ENCODE measurements at places on chromosomes 11 and 22.

GRCh38 chr11:27820249-27820648 lies 120.0 kb upstream of the BDNF start:
- no peak for DNase-seq

GRCh38 chr11:2325719-2326118 lies 23.9 kb downstream of the TSPAN32 start:
- no peak for DNase-seq

- no peak for DNase-seq
Measured at GRCh38 chr11:86524620-86525352, 147.6 kb downstream of the ME3 start.

DNA sequence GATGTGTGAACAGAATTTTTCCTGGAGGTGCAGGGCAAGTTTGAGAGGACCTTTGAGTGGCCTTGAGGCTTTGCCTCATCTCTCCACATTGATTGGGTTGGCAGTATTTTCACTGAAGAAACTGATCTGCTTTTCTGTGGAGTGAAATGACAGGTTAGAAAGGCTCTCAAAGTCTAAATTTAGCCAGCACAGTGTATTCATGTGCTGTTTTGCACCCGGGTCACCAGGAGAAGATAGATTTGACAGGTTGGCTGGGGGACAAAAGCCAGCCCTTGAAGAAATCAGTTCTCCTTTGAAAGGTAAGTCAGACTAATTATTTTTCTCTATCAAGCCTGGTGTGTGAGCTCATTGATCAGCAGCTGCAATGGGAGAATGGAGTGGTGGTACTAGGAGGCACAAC lies 152.9 kb downstream of the DBX1 start:
- DNase-seq, result no peak

GRCh38 chr11:64582885-64583284 lies 8.1 kb upstream of the SLC22A12 start:
- DNase-seq, result no peak

DNA sequence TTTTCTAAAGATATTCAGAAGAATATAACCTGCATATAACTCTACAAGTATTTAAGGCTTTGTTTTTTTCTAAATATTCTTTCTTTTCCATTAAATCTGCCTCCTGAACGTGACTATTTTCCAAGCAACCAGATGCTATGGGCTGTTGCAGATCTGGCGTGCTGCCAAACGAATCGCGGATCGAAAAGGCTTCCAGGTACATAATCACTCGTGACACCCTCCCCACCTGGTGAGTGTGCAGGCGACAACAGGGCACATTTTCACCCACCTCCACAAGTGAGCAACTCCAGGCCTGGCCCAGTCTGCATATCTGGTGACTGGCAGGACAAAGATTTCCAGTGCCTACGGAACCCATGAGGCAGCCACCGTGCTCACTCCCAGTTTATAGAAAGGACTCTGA lies 660.1 kb downstream of the OPCML start:
- DNase-seq, result no peak

DNA sequence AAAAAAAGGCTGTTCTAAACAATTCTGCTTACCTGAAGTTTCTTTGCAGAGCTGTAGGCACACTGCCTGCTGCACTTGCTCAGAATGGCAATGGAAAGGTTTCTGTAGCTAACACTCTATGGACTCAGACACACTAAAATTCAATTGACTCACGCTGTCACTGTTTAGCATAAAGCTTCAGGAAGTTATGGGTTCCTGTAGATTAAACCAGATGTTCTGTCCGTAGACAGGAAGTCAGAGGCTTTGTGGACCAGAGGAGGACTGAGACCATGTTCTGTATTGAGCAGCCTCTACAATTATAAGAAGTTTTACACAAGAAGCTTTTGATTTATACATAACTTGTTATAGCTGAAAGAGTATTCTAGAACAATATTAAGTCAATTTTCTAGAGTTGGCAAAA lies 70.4 kb downstream of the GLYATL1 start:
- DNase-seq, result no peak

DNA sequence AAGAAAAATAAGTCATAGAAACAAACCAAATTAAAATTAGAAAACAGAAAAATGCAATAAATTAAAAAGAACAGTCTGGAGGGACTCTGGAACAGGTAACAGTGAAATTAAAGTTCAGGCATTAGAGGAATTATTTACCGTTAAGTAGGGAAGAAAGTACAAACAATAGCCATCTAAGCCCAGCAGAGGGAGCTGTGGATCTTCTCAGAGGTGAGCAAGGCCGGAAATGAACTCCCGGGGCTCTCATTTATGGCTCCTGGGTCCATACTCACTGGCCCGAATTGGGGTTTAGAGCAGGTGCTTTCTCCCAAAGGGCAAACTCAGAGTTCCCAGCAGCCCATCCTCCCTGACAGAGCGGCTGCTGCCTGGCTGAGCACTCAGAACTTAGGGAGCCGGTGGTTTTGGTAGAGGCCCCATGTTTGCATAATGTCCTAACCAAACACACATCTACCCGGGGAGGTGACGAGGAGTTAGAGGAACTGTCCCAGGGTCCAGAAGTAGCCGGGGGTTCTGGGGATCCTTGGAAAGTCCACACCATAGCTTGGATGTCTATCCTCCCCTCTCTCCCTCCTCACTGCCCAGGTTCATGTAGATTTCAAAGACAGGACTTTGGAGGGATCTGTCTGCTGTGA lies 87.8 kb upstream of the VPREB1 start:
- peak; percentile 29 for DNase-seq

DNA sequence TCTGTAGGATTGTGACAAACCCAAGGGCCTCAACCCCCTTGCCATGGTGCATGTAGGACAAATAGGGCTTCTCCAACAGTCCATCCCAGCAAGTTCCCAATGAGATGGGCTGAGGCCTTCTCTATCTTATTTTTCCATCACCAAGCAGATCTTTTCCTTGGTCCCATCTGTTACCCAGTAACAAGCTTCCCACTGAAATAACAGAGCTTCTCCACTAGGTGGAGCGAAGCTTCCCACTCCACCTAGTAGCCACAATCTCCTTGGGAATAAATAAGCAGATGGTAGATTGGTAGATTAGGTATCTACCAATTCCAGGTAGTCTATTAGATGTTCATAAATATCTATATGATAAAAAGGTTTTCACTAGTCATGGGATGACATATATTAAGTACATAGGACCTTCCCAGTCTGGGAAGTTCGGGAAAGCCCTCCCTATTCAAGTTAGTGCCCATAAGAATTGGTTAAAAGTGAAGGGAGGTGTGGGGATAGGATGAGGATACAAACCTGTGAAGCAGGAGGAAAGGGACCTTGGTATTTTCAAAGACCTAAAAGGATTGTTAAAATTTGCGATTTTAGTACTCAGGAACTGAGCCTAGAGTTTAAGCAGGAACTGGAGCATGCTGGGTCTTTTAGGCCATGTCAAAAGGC lies 5.9 kb upstream of the OR52L1 start:
- no peak for DNase-seq

- DNase-seq, result no peak
Measured at GRCh38 chr22:23743303-23743705, 7.6 kb downstream of the ZNF70 start.

DNA sequence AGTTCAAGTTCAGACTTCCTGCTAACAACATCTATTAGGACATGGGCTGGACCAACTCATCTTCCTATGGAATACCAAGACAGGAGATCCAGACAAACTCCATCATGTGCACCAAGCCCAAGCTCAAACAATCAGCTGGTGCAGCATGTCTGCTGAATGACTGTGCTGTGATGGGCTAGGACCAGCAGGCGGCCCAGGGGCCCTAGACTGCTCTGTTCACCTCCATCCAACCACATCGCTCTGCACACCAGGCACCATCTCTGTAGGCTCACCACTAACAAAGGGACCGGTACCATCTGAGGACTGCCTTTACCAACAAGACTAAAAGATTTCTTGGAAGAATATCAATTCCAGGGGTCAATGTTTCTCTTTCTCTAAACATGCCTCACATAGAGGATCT lies 10.3 kb downstream of the BRD1 start:
- no peak for DNase-seq

DNA sequence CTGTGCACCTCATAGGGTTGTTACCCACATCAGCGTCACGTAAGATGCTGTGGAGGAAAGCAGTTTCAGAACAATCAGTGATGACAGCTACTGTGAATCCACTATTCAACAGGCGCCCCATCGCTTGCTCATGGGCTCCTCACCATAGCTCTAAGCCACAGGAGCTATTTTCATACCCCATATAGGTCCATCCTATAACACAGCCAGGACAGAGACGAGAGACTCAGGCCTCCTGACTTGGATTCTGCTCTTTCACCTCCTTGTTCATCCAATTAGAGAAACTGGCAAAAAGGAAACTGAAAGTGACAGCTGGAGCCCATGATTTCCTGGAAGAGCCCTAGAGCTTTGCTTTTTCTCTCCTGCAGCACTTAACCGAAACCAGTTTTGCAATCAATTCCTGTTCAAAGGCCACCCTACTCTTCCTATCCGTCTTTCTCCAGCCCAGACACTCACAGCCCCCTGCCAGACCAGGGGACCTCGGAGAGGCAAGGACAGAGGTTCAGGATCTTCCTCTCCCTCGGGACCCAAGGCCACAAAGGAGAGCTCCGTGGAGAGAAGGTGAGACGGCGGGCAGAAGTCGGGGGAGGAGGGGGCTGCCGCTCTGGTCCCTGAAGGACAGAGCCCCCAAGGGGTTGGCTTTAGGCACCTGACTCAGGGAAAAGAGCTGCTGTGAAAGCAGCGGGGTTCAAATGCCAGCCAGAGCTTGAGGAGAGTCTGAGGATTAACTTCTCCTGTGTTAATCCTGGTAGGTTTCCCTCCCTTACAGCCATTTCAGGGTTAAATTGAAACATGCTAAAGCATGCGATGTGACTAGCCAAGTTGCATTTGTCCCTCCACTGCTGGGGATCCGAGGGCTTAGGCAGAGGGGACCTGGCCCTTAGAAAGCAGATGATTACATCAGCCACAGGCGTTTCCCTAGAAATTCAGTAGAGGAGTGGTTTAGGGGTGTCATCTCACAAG lies at the start of gene APOL6:
Gene APOL6, plus strand, starts transcription at position 381 of the 960 bp plus-strand sequence. CDS start 7,980 bp downstream, outside the sequence.
- no peak for DNase-seq

DNA sequence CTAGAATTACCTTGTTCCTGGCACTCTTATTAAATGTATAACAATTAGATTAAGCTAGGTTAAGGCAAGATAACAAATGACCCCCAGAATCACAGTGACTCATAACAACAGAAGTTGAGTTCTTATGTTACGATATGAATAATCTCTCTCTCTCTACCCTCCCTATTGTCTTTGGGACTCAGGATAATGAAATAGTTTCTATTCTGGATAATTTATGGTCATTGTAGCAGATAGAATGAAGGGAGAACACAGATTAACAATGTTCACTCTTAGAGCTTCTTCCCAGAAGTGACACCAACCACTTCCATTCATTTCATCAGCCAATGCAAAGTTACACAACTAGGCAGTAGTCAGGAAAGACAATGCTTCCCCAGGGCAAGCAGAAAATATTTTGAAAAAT lies 334.5 kb downstream of the C11orf87 start:
- DNase-seq, result no peak

GRCh38 chr11:16081382-16082094 lies 274.8 kb downstream of the SOX6 start:
- DNase-seq, result no peak

GRCh38 chr11:12070446-12071267 lies 39.7 kb upstream of the MICAL2 start:
- no peak for DNase-seq

GRCh38 chr22:21641417-21641788 lies 699 bp upstream of the SDF2L1 start:
- DNase-seq, result no peak

DNA sequence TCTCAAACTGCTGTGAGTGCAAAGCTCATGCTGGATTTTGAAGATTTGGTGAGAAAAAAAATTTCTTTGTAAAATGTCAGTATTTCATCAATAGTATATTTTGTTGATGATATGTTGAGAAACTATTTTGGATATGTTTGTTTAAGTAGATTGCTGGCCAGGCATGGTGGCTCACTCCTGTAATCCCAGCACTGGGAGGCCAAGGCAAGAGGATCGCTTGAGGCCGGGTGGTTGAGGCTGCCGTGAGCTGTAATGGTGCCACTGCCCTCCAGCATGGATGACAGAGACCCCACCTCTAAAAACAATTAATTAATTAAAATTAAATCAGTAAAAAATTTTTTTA lies 6.9 kb upstream of the IFITM3 start:
- no peak for DNase-seq

GRCh38 chr11:116384876-116385275 lies 387.9 kb downstream of the BUD13 start:
- DNase-seq, result no peak

GRCh38 chr11:87597725-87598124 lies 560.0 kb downstream of the TMEM135 start:
- no peak for DNase-seq

DNA sequence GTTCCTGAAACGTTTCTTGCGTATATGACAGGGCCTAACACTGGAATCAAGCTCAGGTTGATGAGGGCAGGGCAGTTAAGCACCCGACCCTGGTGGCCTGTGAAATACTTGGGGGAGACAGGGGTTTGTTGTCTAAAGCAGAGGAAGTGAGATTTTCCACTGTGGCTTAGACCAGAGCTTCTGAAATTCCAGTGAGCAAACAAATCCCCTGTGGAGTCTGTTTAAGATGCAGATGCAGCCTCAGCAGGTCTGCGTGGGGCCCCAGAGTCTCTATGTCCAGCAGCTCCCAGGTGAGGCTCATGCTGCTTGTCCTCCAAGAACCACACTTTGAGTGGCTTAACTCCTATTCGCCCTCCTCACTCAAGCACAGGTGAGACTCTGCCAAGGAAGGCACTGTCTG lies 39.1 kb upstream of the PRAME start:
- DNase-seq, result no peak

GRCh38 chr11:72578991-72579815 lies 95.0 kb downstream of the PDE2A start:
- DNase-seq, result no peak

- no peak for DNase-seq
Measured at GRCh38 chr11:91837411-91838330, 386.9 kb upstream of the FAT3 start.

DNA sequence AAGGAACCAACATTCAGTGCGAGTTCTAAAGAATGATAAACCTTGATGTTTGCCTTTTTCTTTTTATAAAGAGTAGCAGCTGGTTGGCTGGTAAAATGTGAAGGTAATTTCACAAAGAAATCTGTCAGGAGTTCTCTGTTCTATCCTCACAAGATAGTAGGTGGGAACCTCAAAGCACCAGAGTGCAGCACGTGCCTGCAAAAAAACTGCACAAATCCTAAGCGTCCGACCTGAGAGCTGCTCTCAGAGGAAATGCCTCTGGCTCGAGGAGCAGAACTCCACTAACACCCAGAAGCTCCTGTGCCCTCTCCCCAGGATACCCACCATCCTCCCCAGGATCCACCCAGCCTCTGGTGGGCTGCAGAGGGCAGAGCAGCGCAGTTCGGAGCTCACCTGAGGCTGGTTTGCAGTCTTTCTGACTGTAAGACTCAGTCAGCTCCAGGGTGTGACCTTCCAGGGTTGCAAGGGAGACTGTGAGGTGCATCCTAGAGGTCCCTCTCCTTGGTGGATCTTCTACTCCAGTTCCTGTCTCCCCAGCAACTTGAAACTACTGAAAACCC lies 23.5 kb downstream of the PRDM10 start:
- DNase-seq, result no peak

GRCh38 chr11:129657866-129658525 lies 157.7 kb upstream of the TMEM45B start:
- no peak for DNase-seq

DNA sequence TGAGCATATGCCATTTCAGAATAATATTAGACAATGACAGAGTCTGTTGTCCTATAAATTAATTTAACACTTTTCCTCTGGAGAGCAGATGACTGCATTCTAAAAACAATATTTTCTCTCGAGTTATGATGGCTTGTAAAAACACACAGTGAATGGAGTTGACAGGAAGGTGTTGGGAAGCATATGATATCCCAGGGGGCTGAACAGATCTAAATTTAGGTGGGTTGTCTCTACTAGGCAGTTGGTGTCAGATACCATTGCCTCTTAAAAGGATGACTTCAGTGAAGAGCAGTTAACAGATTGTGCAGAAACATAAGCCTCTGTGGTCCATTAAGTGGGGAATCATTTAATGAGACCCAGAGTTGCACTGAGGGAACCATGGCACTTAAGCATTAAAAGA lies 30.7 kb downstream of the SVIP start:
- no peak for DNase-seq

Data from stimulated activated CD8-positive, alpha-beta memory T cell treated with anti-CD3 and anti-CD28 coated beads, Interleukin-4, amount 100 ng/mL, for 1 hour (primary cell).